ENCODE measurements at places on chromosomes 16 and 17. TPM values are rescaled to one million over a fixed set of nuclear protein-coding genes. Genes with fewer than 3 reads are reported as not detected.
A peak's percentile ranks its signal among the peaks of the same experiment; 100 is the strongest.

DNA sequence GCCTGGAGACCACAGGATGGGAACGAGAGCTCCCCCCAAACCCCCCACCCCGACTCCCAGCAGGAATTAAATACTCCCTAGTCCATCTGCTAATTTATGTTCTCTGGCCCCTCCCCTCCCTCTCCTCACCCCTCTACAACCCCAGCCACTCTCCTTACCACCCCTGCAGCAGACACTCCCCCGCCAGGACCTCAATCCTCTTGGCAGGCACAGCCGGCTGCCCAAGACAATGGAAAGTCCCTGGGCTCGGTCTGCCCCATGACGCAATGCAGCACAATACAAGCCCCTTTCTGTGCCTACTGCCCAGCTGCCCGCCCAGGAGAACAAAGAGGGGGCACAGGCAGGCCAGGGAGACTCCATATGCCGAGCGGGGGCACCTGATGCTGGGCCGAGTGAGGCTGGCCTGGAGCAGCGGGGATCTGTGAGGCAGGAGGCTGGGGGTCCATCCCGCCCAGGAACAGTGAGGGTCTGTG lies 30.3 kb upstream of the CDC42EP4 start:
- peak; percentile 87 for DNase-seq

DNA sequence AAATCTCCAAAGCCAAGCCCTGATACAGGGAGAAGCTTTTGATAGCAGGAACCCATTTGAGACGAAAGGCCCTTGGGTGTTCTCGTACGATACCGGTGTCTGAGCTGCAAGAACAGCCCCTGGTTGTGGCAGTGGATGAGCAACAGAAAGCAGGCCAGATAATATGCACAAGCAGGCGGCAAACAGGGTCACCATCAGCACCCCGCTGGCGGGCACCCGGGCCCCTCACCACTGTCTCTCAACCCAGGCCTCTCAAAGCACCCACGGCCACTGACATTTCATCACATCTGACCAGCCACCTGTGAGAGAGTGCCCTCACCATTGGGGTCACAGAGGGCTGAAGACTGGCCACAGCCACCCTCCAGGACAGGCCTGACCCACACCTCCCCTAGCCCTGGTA lies 230.4 kb downstream of the C16orf78 start:
- no peak for DNase-seq

- DNase-seq = no peak
Measured at GRCh38 chr16:27384425-27384824, 17.5 kb upstream of the IL21R start.

DNA sequence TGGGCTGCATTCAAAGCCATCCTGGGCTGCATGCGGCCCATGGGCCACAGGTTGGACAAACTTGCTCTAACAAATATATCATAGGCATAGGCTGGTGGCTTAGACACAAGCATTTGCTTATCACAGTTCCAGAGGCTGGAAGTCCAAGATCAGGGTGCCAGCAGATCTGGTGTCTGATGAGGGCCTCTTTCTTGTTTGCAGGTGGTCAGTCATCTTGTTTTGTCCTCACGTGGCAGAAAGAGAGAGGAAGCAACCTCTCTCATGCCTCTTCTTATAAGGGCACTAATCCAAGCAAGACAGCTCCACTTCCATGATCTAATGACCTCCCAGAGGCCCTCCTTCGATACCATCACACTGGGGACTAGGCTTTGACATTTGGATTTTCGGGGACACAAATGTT lies 238.7 kb upstream of the TNRC6C start:
- no peak for DNase-seq

GRCh38 chr17:71666047-71666446 lies 454.8 kb upstream of the SOX9 start:
- DNase-seq = no peak

DNA sequence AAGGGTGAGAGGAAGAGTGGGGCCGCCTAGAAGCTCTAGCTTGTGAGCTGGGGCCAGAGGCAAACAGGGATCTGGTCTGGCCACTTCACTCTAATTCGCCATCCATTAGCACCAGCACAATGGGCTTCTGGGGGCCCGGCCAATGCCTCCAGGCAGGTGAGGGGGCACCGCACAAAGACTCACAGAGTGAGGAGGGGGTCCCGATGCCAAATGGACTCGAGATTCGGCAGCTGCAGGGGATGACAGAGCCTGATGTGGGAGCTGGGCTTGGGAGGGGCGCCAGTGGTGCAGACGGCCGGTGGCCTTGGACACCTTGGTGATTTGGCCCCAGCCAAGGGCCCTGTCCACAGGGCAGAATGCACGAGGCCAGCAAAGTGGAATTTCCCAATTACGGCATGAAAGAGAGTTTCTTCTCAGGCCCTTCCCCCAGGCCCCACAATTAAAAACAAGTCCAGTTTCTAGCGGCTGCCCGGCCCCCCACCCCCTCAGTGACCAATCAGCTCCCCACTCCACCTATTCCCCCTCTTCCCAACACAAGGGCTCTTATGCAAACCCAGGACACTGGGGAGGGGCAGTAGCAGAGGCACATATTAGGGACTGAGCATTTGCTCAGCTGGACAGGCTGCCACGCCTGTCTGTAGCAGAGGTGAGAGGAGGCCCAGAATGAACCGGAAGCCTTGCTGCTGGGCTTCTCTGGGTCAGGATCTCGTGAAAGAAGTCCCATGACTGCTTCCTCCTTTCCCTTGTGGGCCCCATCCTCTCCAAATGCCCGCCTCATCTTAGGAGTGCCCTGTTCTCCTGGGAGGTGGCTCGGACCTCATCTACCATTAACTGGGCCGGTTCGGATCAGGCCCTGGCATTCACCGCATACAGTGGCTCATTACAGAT lies 39.4 kb upstream of the MTSS2 start:
- no peak for DNase-seq

DNA sequence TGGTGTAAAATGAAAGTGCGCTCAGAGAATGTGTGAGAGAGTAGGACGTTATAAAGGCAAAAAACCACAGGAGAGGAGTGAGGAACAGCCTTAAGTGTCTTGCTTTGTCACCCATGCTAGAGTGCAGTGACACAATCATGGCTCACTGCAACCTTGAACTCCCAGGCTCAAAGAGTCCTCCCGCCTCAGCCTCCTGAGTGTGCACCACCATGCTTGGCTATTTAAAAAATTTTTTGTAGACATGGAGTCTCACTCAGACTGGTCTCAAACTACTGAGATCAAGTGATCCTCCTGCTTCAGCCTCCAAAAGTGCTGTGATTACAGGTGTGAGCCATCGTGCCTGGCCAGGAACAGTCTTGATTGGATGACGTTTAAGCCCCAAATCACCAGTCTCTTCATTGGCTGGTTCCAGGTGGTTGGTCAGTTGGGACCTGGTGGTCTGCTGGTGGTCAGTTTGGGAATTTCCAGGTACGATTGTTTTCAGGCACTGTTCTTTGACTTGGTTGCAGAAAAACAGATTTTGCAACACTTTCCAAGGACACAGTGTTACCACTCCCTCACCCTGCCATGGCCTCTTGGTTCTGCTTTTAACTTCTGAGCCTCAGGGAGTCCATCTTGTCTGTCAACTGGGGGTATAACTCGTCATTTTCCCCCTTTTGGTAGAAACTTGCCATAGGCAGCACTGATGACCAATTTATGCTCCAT lies 21.2 kb downstream of the DHODH start:
- no peak for DNase-seq

DNA sequence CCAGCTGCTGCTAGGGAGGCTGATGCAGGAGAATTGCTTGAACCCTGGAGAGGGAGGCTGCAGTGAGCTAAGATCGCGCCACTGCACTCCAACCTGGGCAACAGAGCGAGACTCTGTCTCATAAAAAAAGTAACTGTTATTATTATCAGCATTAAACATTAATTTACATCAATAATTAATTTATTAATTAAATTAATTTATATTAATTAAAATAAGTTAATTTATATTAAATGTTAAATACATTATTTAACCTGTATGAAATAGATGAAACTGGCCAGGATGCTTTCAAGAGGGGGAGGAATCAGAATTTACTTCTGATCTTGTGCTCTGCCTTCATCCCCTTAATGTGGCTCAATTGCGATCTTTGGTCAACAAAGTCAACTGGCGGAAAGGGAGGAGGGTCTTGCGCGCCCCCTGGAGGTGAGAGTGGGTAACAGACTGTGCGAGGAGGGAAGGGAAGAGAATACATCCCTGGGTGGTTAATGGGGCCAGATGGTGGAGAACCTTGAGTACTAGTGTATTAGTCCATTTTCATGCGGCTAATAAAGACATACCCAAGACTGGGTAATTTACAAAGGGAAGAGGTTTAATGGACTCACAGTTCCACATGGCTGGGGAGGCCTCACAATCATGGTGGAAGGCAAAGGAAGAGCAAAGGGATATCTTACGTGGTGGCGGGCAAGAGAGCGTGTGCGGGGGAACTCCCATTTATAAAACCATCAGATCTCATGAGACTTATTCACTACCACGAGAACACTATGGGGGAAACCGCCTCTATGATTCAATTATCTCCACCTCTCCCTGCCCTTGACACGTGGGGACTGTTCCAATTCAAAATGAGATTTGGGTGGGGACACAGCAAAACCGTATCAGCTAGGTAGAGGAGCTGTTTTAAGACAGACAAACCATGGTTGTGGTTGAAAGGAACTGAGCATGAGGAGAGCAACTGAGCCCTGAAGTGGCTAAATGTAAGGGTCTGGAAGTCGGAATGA lies 15.7 kb upstream of the CPPED1 start:
- peak; percentile 54 for DNase-seq

- no peak for DNase-seq
Measured at GRCh38 chr16:9824200-9825068, 357.8 kb downstream of the GRIN2A start.

Gene ABCA3
- total RNA-seq = 0.20 TPM

Gene RASD1
- not detected for total RNA-seq
